ENCODE measurements at places on chromosomes 11 and 22.

DNA sequence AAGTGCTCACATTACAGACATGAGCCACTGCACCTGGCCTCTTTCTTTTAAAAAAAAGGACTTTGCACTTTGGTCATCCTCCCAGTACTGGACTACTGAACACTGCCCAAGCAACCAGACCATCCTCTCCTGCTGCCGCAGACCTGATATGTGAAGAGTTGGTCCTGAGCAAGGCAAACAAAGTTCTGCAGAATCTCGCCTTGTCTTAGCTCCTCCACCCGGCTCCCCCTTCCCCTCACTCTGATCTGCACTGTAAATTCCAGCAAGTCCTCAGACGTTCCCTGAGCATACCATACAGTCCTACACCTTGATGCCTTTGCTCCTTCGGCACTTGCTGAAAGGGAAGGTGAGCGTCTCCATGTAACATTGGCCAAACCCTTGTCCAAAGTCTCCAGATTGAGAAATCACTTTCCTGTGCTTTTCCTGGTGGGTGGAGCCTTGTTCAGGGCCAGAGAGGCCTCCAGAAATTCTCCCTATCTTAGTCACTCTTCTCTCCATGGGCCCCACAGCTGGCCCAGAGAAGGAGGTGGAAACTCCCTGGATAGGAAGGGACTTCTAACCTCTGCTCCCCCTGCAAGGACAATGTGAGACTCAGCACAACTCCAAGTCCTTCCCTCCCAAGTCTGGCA, 47.0 kb upstream of the TIMP3 start:
- no peak for DNase-seq

- no peak for DNase-seq
These were observed 97.9 kb downstream of the RRAS2 start for GRCh38 chr11:14261066-14261465.

DNA sequence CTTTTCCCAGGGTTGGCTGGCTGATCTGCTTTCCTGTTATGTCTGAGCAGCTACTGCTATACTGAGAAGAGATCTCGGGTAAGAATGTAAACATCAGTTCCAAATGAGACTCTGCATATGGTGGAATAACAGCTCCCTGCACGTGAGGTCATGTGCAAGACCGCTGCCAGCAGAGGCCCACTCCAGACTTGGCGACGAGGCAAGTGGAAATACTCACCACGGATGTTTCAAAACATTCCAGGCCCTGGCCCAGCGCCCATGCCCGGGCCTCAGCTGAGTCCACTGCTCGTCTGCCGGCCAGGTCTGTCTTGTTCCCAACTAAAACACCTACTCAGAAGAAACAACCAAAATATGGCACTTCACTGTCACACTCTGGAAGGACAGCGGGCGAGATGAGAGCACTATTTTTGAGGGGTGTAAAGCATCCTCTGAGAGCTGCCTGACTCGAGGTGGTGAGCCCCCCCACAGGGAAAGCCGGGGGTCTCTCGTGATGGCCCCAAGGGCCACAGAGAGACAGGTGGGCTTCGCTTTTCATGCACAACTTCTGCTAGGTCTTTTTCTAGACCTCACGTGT, 13.1 kb downstream of the IFT27 start:
- DNase-seq, result no peak

DNA sequence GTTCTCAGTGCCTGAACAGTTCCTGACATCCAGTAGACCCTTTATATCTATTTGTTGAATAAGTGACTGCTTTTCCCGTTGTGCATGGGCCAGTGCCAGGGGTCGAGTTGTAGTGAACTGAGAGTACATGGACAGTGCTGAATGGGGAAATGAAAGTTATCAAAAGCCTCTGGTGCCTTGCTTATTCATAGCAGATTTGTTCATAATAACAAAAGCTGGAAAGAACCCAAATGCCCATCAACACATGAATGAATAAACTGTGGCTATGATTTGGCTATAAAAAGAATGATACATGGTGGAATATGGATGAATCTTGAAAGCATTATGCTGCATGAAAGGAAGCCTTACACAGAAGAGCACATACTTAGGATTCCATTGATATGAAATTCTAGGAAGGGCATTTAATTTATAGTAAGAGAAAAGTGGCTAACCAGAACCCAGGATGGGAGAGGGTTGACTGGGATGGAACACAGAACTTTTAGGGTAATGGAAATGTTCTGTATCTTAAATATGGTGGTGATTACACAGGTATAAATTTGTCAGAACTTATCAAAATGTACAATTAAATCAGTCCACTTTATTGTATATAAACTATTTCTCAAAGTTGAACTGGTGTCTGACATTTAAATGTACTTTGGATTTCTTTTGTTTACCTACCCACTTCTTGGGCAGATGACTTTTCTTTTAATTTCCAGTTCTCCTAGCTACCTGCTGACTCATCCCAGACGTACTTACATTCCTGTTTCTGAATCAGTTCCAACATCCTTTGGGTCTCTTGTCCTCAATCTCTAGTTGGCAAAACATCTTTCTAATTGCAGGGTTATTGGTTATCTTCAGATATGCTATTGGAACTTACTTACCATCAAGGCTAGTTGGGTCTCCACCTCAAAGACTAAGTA, 42.8 kb downstream of the PACS1 start:
- no peak for DNase-seq

- peak; percentile 80 for DNase-seq
These were observed 28.8 kb downstream of the TBC1D22A start for GRCh38 chr22:46791201-46791731.

DNA sequence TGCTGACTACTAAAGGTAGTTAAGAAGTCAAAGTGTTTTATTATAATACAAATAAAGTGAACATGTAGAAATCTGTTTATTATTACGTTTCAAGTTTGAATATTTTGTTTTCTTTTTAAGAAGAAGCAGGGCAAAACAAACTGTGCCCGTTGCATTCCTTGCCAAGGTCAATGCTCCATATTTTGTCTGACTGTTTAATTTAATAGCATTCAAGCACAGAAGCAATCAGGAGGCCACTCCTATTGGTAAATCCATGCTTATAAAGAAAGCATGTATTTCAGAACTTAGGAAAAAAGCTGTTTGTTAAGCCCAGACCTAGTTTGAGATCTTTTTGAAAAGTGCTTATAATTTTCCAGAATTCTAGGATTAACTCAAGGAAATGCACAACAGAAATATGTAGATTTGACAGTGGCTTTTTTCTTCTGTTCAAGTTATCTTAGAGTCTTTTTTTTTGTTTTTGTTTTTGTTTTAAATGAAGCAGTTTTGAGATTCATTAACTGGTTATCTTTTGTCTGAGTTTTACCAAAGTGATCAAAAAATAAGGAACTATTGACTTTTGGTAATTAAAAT, 51.7 kb downstream of the ARHGAP42 start:
- DNase-seq, result no peak

GRCh38 chr11:98771791-98772190, 249.0 kb upstream of the CNTN5 start:
- DNase-seq, result no peak

DNA sequence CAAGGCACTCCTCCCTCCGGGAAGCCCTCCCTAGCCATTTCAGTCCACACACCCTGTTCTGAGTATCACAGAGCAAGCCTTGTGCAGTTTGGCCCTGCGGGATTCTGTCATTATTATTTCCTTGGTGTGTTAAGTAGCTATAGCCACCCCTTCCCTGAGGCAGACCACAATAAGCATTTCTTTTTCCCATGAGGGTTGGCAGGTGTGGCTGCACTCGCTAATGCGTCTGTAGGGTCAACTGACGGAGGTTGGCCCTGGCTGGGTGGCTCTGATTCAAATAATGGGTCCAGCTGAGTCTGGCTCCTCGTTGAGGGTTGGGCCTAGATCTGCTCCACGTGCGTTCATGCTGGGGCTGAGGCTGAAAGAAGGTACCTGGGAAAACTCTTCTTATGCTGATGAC, 5.1 kb downstream of the F2 start:
- DNase-seq, result no peak

Data from activated T-cell treated with anti-CD3 and anti-CD28 coated beads, Interleukin-2, amount 50 U/mL, for 48 hours (primary cell).